IMR-90 (cell line): ENCODE measurements at places on chromosomes 11 and 22.

- DNase-seq: peak; percentile 91
These were observed 33.4 kb upstream of the GLYATL1 start for GRCh38 chr11:58905721-58906547.

GRCh38 chr11:8641332-8641731 lies 41.1 kb downstream of the TRIM66 start:
- DNase-seq: no peak

DNA sequence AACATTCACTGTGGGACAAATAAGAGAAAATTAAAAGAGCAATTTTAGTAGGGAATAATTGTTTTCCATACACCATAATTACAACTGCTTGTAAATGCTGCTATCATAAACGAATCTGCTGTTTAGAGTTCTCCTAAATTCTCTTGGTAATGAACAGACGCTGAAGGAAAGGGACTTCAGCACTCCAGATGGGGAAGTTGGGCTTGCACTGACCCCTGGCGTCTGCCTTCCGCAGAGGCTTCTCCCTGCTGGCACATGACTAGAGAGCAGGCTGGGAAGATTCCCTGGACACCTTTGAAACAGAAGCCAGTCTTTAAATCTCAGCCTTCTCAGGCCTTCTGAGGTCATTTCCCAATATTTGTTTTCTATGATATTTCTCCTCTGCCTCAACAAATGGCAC lies 84.1 kb downstream of the NXPE2 start:
- peak; percentile 54 for DNase-seq

DNA sequence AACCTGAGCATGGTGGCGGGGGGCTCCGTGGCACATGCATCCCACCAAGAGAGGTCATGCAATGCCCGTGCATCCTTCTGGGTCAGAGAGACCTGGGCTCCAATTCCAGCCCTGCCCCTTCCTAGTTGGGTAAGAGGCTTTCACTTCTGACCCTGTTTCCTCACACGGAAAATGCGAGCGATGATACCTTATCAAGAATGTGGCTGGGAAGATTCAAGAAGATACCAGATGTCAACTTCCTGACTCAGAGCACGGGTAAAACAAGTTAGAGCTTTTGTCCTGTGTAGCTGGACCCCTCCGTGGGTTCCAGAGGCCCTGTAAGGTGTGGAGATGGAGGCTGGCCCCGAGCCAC lies 8.7 kb upstream of the DGKZ start:
- DNase-seq: peak; percentile 26

DNA sequence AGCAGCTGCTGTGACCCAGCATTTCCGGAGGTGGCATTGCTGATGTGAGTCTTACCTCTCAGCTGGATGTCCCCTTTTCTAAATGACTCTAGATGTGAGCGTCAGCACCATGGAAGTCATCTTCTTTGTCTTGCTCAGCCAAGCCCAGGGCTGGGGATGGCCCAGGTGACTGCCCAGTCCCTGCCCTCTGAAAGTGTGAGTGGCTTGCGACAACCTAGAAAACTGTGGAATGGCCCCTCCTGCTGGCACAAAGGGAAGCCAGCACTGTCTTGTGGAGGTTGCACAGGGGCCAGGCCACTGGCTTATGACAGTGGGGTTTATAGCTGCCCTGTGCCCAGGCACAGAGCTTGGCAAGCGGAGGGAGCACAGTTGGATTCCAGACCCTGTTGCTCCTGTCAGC lies 6.2 kb downstream of the TUB start:
- no peak for DNase-seq

DNA sequence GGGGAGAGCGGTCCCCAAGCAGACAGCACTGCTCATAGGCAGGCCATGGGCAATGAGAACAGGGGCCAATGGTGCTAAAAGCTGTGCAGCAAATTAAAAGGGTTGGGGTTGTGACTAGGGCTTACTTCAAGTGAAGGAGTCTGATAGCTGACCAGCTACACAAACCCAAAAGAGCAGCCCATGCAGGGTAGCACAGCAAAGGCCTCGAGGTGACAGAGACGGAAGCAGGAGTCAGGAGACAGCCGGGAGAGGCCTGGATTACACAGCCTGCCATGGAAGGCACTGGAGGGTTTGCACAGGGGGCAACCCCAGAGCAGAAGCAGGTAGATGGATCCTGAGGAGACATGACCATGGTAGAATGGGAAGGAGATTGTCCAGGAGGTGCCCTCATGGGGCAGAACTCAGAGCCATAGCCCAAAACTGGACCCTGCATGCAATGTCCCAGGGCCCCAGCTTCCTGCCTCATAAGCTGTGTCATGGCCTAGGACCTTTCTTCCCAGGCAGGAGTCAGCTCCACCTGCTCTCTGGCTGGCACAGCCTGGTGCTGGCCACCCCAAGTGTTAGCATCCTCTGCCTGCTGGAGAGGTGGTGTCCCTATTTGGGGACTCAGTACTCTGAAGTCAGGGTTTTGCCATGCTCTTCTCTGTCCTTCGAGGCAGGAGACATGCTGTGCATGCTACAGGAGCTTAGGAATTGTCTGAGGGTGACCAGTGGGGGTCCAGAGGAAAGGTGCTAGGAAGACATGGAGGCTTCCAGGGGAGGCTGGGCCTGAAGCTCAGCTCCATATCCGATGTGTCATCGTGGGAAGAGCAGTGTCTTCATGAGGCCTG lies 33.3 kb downstream of the RSPH14 start:
- DNase-seq: no peak

DNA sequence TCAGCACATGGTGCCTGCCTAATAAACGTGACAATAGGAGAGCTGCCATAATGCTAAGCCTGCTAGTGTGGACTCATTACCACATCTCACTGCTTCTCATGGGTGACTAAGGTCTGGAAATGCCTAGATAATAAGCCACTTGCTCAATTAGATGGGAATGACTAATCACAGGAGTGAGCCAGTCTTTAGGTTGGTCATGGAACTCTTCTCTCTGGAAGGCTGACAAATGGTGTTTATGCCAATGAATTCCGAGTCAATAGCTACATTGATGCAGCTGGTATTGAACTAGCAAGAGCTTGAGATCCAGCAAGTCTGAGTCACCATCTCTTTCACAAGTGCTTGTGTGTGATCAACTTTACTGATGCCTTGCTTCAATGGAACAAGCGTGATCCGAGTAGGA lies 334.9 kb downstream of the OPCML start:
- no peak for DNase-seq

GRCh38 chr11:61024938-61025820 lies 53.7 kb downstream of the CD6 start:
- DNase-seq: no peak

DNA sequence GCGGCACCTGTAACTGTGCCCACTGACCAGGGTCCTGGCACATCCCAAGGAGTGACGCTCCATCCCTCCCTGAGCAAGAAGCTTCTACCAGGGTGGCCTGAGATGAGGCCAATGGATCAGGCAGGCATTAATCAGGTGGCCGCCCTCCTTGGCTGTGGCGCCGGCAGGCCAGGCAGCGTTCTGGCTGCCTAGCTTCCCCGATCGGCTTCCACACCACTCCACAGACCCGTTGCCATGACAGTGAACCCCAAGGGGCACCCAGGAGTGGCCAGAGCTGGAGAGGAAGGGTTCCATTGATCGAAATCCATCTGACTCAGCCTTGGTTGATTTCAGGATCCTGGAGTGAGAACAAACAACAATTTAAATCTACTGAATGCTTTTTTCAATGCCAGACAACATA lies 20.5 kb downstream of the LRRC55 start:
- no peak for DNase-seq

- no peak for DNase-seq
These were observed 23.6 kb upstream of the FBXO3 start for GRCh38 chr11:33797879-33798278.

GRCh38 chr11:66324664-66325063 lies 7.8 kb upstream of the CD248 start:
- no peak for DNase-seq

GRCh38 chr11:123585206-123585605 lies 69.2 kb downstream of the SCN3B start:
- DNase-seq: no peak

GRCh38 chr11:130121445-130121978 lies 38.1 kb upstream of the ST14 start:
- DNase-seq: peak; percentile 81
